ENCODE measurements at places on chromosomes 11 and 22. TPM values are rescaled to one million over a fixed set of nuclear protein-coding genes. Genes with fewer than 3 reads are reported as not detected.

CELSR1 gene
- 0.97 TPM for total RNA-seq

DNA sequence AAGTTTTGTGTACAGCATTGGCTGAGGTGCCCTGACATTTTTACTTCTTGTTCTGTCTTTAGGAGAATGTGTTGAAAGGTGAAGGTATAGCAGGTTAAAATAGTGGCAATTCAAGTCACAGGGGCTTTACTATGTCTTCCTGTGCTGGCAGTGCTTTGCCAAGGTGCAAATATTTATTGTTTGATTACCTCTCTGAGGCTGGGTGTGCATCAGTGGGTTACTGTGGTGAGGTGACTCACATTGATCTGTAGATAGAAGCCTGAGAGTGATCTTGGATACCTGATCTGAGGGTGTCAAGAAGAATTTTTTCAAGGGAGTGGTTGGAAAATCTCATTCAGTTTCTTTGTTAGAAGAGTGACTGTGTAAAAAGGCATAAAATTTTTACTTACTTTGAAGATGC lies 90.0 kb downstream of the ARHGAP42 start:
- no peaks in the 10 kb centered on the region for H3K36me3 ChIP-seq
- no peaks in the 10 kb centered on the region for H3K27me3 ChIP-seq
- H3K4me1 ChIP-seq: no peaks in the 10 kb centered on the region

- H3K36me3 ChIP-seq: no peaks in the 10 kb centered on the region
- H3K27ac ChIP-seq: no peak overlapping the region
- H3K4me3 ChIP-seq: no peak overlapping the region
- no peak for DNase-seq
These were observed 14.5 kb downstream of the MAP6 start for GRCh38 chr11:75654314-75654713.

HEPN1 gene
- total RNA-seq: not detected

USP35 gene
- total RNA-seq: 13.2 TPM

ANGPTL5 gene
- not detected for total RNA-seq

GRCh38 chr11:61126256-61126655 lies 24.0 kb downstream of the CD5 start:
- peaks cover 66% of the 10 kb centered on the region for H3K36me3 ChIP-seq
- H3K27ac ChIP-seq: no peak overlapping the region
- H3K27me3 ChIP-seq: no peaks in the 10 kb centered on the region
- peaks cover 23% of the 10 kb centered on the region for H3K4me1 ChIP-seq

- H3K4me1 ChIP-seq: no peaks in the 10 kb centered on the region
- no peak for DNase-seq
- no peaks in the 10 kb centered on the region for H3K36me3 ChIP-seq
- H3K4me3 ChIP-seq: no peak overlapping the region
- no peak overlapping the region for H3K27ac ChIP-seq
These were observed 87.7 kb upstream of the SLC25A18 start for GRCh38 chr22:17475318-17476230.

- peak overlapping the region; percentile 78 for H3K27ac ChIP-seq
- peak overlapping the region; percentile 24 for H3K4me3 ChIP-seq
- no peaks in the 10 kb centered on the region for H3K36me3 ChIP-seq
- no peaks in the 10 kb centered on the region for H3K27me3 ChIP-seq
These were observed 29.3 kb downstream of the CELF1 start for GRCh38 chr11:47523490-47524225.

DNA sequence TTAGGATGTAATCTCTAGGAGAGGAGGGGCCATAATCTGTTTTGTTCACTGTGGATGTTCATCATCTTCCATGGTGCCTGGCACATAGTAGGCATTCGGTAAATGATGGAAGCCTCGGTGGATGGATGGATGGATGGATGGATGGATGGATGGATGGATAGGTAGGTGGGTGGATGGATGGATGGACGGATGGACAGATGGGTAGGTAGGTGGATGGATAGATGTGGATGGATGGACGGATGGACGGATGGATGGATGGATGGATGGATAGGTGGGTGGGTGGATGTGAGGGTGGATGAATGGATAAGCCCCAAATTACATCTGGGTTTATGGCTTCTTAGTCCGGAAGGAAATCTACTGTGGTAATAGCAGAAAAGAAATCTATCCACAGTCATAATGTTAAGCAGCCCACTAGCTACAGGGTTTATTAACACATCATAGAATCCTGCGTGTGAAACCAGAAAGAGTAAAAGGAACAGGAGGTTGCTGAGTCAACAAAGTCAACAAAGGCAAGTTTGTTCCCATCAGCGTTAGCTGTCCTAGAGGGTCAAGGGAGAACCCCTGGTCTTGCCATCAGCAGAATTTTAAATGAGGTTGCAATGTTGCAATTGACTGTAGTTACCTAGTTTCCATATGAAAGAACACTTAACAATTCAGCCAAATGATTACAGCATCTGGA lies 82.8 kb downstream of the C11orf91 start:
- no peak for DNase-seq
- no peaks in the 10 kb centered on the region for H3K4me1 ChIP-seq
- no peak overlapping the region for H3K27ac ChIP-seq
- no peaks in the 10 kb centered on the region for H3K27me3 ChIP-seq
- H3K4me3 ChIP-seq: no peak overlapping the region

DNA sequence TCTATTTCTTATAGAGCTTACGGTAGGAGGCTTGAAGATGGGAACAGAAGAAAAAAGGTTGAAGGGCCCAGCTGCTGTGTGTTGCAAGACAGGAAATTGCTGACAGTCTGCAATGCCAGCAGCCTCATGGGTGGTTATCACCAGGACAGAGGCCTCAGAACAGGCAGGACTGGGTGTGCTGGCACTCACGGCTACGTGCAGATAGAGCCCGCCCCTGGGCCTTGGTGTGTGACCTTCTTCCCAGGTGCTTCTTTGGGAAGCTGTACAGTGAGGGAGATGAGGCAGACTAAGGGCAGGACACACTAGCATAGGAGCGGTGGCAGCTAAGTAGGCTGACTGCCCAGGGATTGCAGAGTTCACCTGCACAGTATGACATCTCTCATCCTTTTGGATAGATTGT lies 12.6 kb downstream of the PRAME start:
- H3K4me3 ChIP-seq: no peak overlapping the region
- no peaks in the 10 kb centered on the region for H3K4me1 ChIP-seq
- no peak for DNase-seq
- no peaks in the 10 kb centered on the region for H3K36me3 ChIP-seq
- no peak overlapping the region for H3K27ac ChIP-seq

RASGRP2 gene
- total RNA-seq: 697 TPM

DNA sequence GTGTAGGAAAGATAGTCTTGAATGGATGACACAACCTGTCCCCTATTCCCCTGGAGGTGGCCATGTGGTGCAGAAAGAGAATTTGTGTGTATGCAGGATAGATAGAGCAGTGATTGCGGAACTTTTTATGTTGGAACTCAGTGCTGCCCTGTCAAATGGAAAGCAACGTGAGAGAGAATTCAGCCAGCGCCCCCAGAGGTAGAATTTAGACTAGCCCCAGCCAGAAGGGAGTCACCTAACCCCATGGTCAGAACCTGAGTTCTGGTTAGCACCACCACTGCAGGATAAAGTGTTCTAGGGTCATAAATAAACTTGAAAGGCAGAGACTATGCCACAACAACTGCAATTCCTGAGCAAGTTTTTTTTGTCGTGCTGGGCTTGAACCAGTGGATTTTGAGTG lies 152.9 kb upstream of the GRIA4 start:
- no peaks in the 10 kb centered on the region for H3K36me3 ChIP-seq
- DNase-seq: no peak
- no peak overlapping the region for H3K4me3 ChIP-seq
- H3K27me3 ChIP-seq: no peaks in the 10 kb centered on the region
- H3K4me1 ChIP-seq: no peaks in the 10 kb centered on the region
- H3K27ac ChIP-seq: no peak overlapping the region

C11orf16 gene
- total RNA-seq: not detected

DNA sequence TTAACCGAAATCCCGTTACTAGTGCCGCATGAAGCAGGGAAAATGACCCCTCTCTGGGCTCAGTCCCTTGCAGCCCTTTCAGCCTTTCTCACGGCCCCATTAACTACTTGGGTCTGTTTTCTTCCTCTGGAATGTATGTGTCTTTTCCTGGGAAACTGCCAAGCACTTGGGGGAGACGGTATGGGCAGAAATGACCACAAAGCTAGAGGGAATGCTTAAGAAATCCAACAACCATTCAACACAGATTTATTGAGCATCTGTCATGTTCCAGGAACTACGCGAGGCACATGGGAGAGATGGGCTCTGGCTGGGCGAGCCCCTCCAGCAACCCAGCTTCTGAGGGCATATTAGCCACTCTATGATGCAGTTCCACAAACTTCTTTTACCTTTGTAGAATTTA lies 462.6 kb downstream of the BUD13 start:
- no peak overlapping the region for H3K27ac ChIP-seq
- H3K4me3 ChIP-seq: no peak overlapping the region
- no peak for DNase-seq
- no peaks in the 10 kb centered on the region for H3K27me3 ChIP-seq
- no peaks in the 10 kb centered on the region for H3K36me3 ChIP-seq

- peaks cover 24% of the 10 kb centered on the region for H3K36me3 ChIP-seq
- no peaks in the 10 kb centered on the region for H3K27me3 ChIP-seq
- DNase-seq: no peak
- peaks cover 31% of the 10 kb centered on the region for H3K4me1 ChIP-seq
These were observed 81.6 kb downstream of the FLI1 start for GRCh38 chr11:128775468-128775867.

DNA sequence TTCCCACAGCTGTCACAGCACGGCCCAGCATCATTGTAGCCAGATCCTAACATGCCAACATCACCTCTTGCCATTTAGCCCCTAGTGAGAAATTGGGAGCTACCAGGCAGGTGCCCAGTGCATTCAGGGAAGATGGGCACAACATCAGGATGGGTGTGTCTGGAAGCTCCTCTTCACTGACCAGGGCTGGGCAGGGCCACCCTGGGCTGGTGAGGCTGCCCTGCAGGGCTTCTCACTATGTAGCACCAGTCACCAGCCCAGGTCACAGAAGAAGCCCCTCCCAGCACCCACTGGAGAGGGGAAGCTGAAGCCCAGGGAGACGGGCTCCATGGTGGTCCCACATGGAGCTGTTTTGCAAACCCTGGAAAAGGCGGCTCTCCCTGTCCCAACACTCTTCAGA lies 13.9 kb downstream of the ZNF74 start:
- H3K27me3 ChIP-seq: no peaks in the 10 kb centered on the region
- peaks cover 13% of the 10 kb centered on the region for H3K4me1 ChIP-seq
- H3K27ac ChIP-seq: no peak overlapping the region

DNA sequence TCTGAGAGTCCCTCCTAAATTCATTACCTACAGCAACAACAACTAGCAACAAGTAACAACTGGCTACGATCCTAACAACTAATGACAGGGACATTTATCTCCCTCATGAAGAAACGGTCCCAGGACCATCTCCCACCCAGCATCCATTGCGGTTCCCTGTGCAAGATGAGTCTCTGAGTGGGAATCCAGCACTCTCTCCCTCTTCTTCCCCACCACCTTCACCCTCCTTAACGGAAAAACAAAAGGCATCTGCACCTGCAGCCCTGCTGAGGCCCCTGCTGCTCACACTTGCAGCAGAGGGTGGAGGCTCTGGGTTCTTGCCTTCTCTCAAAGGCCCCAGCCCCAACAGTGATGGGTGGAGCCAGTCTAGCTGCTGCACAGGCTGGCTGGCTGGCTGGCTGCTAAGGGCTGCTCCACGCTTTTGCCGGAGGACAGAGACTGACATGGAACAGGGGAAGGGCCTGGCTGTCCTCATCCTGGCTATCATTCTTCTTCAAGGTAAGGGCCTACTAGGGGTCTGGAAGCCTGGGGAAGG lies at the start of gene CD3G:
Gene CD3G (plus strand): TSS at position 364 of the 535 bp plus-strand sequence. CDS start 80 bp downstream, at position 444.
- H3K4me3 ChIP-seq: peak within 1 kb of the TSS; percentile 88
- DNase-seq: peak; percentile 66
- peaks cover 35% of the 10 kb centered on the region for H3K4me1 ChIP-seq
- peak within 1 kb of the TSS; percentile 96 for H3K27ac ChIP-seq
- peaks cover 20% of the 10 kb centered on the region for H3K36me3 ChIP-seq

PRAME gene
- not detected for total RNA-seq

GRCh38 chr11:61062181-61062930 lies 39.9 kb upstream of the CD5 start:
- H3K4me3 ChIP-seq: no peak overlapping the region
- peak overlapping the region; percentile 59 for H3K27ac ChIP-seq
- no peaks in the 10 kb centered on the region for H3K27me3 ChIP-seq
- no peak for DNase-seq
- no peaks in the 10 kb centered on the region for H3K36me3 ChIP-seq

- H3K4me1 ChIP-seq: peaks cover 53% of the 10 kb centered on the region
- peak overlapping the region; percentile 97 for H3K27ac ChIP-seq
- no peaks in the 10 kb centered on the region for H3K27me3 ChIP-seq
- DNase-seq: no peak
These were observed 963 bp upstream of the ADORA2A start for GRCh38 chr22:24426436-24426835.

DNA sequence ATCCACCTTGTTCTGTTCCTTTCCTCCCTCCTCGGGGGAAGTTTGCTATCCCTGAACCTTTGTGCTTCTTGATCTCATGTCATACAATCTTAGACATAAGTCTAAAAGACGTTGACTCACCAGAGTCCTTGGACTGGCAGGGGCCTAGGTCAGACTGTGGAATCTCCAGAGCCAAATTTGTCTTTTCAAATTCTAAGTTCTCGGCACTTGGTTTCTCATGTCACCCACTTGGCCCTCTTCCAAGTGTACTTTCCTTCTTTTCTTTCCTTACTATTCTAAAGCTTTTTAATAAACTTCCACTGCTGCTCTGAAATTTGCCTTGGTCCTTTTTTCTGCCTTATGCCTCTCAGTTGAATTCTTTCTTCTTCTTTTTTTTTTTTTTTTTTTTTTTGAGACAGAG lies 30.1 kb upstream of the SMPD1 start:
- DNase-seq: no peak
- no peak overlapping the region for H3K4me3 ChIP-seq
- no peaks in the 10 kb centered on the region for H3K36me3 ChIP-seq
- H3K4me1 ChIP-seq: no peaks in the 10 kb centered on the region
- no peak overlapping the region for H3K27ac ChIP-seq

- no peaks in the 10 kb centered on the region for H3K4me1 ChIP-seq
- H3K36me3 ChIP-seq: no peaks in the 10 kb centered on the region
- no peaks in the 10 kb centered on the region for H3K27me3 ChIP-seq
- H3K4me3 ChIP-seq: no peak overlapping the region
These were observed 18.9 kb upstream of the FIBIN start for GRCh38 chr11:26974996-26975395.

DNA sequence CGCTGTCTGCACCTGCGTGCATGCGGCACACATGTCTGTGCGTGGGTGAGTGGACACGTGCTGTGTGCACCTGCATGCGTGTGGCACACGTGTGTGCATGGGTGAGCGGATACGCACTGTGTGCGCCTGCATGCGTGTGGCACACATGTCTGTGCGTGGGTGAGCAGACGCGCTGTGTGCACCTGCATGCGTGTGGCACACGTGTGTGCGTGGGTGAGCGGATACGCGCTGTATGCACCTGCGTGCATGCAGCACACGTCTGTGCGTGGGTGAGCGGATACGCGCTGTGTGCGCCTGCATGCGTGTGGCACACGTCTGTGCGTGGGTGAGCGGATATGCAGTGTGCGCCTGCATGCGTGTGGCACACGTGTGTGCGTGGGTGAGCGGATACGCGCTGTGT lies 27.1 kb upstream of the ACR start:
- no peaks in the 10 kb centered on the region for H3K36me3 ChIP-seq
- no peaks in the 10 kb centered on the region for H3K27me3 ChIP-seq
- H3K27ac ChIP-seq: no peak overlapping the region

- H3K4me1 ChIP-seq: no peaks in the 10 kb centered on the region
- H3K27me3 ChIP-seq: no peaks in the 10 kb centered on the region
- no peaks in the 10 kb centered on the region for H3K36me3 ChIP-seq
- H3K4me3 ChIP-seq: no peak overlapping the region
- H3K27ac ChIP-seq: no peak overlapping the region
These were observed 36.1 kb downstream of the CCDC90B start for GRCh38 chr11:83249972-83250593.
